ENCODE measurements at places on chromosomes 13 and 19.

GRCh38 chr13:45356966-45357672, 16.1 kb upstream of the TPT1 start:
- DNase-seq = no peak

- peak; percentile 72 for DNase-seq
These were observed 1.4 kb upstream of the ZNF414 start for GRCh38 chr19:8515317-8515716.

- no peak for DNase-seq
These were observed 41.6 kb downstream of the IFT88 start for GRCh38 chr13:20608438-20609020.

DNA sequence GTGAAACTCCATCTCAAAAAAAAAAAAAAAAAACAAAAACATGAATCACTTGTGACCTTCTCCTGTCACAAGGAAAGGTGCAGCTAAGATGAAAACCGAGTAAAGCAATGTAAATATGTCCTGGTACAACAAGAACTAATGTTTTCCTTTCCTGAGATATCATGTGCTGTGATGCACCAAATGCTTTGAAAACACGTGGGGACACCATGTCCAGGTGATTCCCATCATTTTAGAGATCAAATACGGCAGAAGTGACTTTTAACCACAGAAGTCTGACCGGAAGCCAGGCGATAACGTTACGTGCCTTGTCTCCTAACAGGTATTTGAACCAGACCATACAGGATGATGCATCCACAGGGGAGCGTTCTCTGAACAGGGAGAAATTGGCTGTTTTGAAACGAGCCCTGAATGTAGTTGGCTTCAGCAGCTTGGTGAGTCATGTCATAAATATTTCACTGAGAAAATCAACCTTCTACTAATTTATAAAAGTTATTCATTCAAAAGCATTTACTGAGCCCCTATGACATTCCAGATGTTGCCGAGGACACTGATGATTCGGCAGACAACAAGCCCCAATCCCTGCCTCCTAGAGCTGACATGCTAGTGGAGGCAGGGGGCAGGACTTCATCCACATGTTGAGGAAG, 328.1 kb downstream of the MYO16 start:
- no peak for DNase-seq

DNA sequence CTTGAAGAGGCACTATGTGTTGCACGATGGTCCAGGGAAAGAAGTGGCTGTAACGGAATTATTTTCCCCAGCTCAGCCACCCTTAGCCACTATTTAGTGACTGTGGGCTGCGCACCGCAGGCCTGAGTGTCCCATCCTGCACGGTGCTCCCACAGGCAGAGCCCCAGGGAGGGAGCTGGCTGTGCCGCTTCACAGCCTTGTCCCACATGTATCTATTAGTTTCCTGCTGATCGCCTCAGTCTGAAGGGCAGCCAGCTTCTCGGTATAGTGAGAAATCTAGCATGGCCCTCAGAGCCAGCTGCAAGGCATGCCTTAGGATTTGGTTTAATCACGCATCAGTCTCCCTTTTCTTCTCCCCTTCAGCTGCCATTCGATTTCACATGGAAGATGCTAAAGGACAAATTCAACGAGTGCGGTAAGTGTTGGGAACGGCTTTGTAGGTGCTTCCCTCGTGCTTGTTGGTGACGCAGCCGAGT, 15.7 kb downstream of the PRAM1 start:
- DNase-seq = no peak

All from activated T-cell treated with anti-CD3 and anti-CD28 coated beads, Interleukin-2, amount 50 U/mL, for 72 hours (primary cell).